COR-L47 (cell line): ENCODE measurements at places on chromosomes 11 and 22.

- DNase-seq, result no peak
Measured at GRCh38 chr11:14362611-14363010, 3.6 kb upstream of the RRAS2 start.

DNA sequence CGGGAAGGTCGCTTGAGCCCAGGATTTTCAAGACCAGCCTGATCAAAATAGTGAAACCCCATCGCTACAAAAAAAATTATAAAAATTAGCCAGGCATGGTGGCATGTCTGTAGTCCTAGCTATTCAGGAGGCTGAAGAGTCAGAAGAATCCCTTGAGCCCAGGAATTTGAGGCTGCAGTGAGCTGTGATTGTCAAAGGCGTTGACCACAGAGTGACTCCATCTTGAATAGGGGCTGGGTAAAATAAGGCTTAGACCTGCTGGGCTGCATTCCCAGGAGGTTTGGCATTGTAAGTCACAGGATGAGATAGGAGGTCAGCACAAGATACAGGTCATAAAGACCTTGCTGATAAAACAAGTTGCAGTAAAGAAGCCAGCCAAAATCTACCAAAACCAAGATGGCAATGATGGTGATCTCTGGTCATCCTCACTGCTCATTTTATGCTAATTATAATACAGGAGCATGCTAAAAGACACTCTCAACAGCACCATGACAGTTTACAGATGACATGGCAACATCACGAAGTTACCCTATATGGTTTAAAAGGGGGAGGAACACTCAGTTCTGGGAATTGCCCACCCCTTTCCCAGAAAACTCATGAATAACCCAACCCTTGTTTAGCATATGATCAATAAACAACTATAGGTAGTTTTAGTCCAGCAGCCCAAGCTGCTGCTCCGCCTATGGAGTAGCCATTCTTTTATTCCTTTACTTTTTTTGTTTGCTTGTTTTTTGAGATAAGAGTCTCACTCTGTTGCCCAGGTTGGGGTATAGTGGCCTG, 2.8 kb upstream of the RDX start:
- DNase-seq, result no peak

- DNase-seq, result no peak
Measured at GRCh38 chr11:76558473-76558872, 112.1 kb downstream of the LRRC32 start.

DNA sequence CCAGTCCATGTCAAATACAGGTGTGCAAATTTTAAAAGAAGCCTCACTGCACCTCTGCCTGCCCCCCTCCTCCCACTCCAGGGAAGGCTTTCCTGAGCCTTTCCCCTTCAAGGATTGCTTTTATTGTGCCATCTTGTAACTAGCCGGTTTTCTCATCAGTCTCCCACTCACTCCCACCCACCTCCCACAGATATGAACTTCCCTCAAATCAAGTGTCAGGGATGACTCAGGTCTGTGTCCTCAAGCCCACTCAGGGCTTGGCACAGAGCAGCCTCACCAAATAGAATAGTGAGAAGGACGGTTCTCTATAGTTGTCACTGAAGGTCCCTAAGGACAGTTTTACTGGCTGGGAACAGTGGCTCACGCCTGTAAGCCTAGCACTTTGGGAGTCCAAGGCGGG, 43.0 kb downstream of the THAP12 start:
- no peak for DNase-seq

DNA sequence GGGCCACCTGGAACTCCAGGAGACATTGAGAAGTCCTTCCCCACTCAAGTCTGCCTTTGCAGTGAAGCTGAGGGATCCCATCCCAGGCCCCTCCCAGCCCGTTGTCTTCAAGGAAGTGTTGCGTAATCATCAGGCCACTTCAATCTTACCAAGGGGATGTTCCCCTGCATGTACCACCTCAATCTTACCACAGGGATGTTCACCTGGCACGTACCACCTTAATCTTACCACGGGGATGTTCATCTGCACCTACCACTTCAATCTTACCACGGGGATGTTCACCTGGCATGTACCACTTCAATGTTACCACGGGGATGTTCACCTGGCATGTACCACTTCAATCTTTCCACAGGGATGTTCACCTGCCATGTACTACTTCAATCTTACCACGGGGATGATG, 108.0 kb upstream of the SYN3 start:
- DNase-seq, result no peak

- DNase-seq, result no peak
Measured at GRCh38 chr11:44301564-44302271, 8.2 kb downstream of the ALX4 start.

DNA sequence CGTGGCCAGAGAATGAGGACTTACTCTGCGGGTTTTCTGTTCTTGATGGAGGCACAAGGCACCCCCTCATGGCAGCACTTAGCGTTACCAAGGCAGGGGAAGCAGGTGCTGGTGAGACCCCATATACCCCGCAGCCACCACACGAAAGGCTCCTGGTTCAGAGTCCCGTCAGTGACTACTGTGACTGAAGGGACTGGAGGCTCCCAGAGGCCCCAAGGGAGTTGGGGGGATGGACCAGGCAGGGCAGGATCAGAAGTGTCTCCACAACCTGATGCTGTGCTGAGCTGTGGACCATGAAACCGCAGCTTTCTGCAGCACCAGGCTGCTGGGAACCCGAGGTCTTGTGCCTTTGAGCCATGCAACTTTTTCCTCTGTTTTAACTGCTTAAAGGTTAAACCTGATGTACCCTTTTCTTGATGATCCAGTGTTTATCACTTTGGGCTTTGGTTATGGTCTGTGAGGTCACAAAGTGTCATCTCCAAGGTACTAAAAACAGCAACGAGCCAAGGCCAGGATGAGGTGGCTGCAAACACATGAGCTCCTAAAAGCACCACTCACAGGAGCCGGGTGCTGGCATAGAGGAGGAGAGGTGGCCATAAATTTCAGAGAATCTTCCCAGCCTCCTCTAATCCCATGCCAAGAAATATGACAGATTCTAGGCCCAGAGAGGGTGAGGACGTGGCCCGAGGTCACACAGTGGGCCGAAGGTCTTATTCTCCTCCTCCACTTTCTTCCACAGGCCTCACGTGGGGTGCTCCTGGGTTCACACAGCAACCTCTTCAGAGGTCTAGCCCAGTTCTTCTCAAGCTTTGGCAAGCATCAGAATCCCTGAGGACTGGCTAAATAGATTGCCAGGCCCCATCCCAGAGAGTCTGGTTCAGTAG, 4.2 kb upstream of the LRRC32 start:
- DNase-seq, result no peak

DNA sequence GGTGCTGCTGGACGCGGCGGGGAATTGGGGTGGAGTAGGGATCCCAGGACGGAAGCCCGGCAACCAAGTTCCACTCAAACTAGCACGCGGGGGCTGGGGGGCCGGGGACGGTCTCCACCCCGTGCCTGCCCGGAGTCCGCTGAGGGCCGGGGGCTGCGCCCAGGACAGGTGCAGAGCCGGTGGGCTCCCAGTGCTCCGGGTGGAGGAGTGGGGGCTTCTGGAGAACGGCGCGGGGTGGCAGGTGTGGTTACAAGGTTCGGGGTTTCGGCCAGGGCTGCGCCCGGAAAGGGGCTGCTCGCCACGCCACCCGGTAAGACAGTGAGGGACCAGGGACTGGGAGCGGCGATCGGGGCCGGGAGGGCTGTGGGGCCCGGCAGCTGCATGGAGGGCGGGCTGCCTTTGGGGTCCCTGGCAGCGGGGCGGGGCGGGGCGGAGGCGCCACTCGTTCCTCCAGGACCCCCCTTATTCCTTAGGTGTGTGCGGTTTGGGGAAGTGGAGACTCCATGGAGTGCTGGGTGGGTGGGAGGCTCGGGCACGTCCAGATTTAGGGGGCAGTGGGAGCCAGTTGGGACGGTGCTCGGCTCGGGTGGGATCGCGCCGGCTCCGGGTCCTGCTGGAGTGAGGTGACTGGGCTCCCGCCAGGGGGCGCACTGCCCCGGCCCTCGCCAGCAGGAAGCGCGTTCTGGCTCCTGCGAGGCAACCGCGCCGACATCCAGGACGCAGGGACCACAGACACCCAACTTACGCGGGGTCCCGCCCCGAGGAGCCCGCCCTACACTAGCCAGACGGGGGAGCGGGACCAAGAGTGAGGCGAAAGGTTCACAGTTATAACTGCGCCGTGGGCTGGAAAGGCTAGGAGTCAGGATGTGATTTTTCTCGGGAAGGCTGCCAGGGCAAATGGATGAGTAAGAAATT, 868 bp downstream of the TSPAN18 start:
- DNase-seq, result peak; percentile 53
